ENCODE measurements at places on chromosomes 12 and 14.

GRCh38 chr14:65424531-65424930 is 12.0 kb downstream of the FUT8 start:
- DNase-seq, result no peak

GRCh38 chr14:42921901-42922300 is 1315.2 kb downstream of the LRFN5 start:
- DNase-seq, result no peak

- DNase-seq, result no peak
Measured at GRCh38 chr12:108298761-108299275, 40.3 kb downstream of the CMKLR1 start.

GRCh38 chr12:3579446-3580093 is 88.6 kb downstream of the PRMT8 start:
- no peak for DNase-seq

- no peak for DNase-seq
Measured at GRCh38 chr12:51448618-51449256, 24.1 kb downstream of the SLC4A8 start.

GRCh38 chr14:85273099-85273677 is 256.8 kb upstream of the FLRT2 start:
- DNase-seq, result no peak

- DNase-seq, result no peak
Measured at GRCh38 chr14:71203306-71203705, 296.0 kb downstream of the PCNX1 start.

DNA sequence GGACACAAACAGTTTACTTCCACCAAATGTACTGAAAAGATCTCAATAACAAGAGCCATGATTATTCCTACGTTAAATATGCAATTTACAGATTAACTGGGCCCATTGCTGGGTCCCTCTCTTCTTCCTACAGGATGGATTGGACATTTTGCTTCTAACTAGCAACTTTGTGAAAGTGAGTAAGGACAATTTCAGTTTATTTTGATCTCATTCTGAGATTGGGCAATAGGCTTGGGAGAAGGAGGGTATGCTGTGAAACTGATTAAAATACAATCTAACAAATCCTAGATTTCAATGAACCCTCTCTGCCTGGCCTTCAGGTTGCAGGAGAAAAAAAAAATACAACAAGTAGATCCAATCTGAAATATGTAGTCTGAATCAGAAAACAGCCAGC is 121.5 kb downstream of the PRKD1 start:
- no peak for DNase-seq

- no peak for DNase-seq
Measured at GRCh38 chr12:34363050-34363673, 340.9 kb downstream of the ALG10 start.

DNA sequence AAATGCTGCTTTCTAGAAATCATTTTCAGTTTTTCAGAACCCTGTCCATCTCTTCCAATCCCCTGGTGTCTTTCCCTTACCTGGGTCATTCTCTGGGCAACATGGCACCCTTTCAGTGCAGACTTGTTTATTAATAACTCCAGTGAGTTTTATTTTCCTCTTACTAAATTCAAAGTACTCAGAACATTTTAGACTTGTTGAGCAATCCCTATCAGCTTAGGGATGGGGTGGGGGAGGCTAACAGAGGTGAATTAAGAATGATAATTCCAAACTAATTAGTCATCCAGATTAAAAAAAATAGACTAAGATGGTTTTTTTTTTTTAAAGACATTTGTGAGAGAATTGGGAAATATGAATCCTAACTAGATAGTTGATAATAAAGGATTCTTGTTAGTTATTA is 10.7 kb downstream of the GPRC5A start:
- DNase-seq, result no peak

DNA sequence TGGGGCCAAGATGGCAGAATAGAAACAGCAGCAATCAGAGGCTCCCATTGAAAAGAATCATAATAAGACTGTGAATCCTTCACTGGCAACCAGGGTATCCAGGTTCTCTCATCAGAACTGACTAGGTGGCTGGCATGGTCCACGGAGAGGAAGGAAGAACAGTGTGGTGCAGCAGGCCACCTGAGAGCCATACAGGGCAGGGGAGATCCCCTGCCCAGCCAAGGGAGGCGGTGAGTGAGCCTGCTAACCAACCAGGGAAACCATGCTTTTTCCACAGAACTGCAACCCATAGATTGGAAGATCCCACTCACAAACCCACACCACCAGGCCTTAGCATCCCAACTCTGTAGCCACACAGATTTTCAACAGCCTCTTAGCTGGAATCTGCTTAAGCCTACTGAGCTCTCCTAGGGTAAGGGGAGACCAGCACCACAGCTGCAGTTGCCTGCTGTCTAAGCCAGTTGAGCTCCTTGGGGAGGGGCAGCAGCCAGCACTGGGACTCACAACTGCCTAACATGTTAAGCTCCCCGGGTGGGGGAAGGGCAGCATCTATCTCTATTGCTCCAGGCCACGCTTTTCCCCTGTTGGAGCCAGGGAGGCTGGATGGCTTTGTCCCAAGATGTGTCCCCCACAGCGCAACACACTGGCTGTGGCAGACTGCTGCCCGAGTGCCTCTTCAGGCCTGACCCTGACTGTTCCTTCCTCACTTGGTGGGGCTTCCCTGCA is 342.6 kb upstream of the CCDC196 start:
- no peak for DNase-seq

- DNase-seq, result no peak
Measured at GRCh38 chr12:31029916-31030562, 43.6 kb upstream of the DDX11 start.

- DNase-seq, result no peak
Measured at GRCh38 chr12:14986449-14986848, 13.6 kb downstream of the PDE6H start.

GRCh38 chr12:125467363-125467762 is 402.1 kb downstream of the AACS start:
- no peak for DNase-seq

DNA sequence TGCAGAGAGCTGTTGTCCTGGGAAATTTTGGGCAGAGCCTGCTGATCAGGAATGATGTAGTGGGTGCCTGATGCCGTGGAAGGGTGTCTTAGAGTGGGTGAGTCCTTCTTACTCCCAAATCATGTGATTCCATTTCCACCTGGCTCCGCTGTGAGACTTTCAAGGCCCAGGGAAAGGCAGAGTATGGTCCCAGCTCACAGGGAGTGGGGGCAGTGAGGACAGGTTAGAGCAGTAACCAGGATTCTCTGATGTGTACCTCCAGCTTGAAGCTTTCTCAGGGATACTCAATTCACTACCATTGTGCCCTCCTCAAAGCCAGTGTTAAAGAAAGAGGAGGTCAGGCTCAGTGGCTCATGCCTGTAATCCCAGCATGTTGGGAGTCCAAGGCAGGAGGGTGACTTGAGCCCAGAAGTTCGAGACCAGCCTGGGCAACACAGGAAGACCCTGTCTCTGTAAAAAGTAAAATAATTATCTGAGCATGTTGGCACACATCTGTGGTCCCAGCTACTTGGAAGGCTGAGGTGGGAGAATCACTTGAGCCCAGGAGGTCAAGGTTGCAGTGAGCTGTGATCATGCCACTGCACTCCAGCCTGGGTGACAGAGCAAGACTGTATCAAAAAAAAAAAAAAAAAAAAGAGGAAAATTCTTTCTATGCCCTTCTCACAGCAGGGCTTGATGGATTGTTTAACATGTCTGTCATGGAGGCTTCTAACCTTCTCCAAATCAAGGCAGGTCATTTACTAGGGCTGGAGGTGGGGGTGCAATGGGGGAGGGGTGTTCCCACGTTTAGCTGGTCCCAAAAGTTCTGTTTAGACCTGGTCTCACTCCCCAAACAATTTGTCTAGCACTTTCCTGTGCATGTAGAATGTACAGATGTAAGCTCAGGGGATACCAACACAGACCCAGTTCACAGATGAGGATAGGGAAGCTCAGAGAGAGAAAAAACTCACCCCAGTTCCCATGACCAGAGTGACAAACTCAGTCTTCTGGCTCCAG is 12.5 kb upstream of the IQSEC3 start:
- DNase-seq, result no peak

GRCh38 chr14:71536927-71537772 is 395.1 kb upstream of the RGS6 start:
- DNase-seq, result no peak

DNA sequence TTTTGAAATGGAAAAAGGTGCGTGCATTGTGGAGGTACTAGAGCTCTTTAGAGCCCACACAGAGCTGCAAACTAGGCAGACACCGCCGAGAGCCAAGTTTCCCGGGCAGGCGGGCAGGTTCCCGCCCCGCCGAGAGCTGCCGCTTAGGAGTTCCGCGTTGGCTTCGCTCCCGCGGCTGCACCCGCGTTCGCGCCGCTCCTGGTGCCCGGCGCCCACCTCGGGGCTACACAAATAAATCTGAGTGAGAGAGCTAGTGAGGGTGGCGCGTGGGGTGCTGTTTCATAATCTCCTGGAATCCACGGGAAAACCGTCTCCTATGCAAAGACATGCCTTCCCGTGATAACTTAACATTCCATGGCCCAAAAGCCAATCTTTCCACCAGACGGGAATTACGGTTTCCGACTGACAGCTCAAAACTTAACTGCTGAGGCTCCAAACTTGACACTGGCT is 645 bp downstream of the KITLG start:
- DNase-seq, result no peak

DNA sequence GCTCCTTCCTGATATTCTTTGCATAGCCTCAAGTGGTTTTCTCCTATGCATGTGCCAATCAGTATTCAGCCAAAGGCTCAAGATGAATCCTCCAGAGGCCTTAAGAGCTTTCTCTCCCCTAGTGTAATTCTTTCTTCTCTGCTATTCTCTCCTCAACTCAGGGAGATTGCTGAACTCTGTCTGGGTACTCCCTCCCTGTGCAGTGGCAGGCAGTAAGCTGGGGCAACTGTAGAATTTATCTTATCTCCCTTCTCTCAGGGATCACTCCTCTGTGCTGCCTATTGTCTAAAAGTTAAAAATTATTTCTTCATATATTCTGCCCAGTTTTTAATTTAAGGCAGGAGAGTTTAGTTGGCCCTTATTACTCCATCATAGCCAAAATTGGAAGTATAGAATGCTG is 28.5 kb upstream of the RTRAF start:
- DNase-seq, result no peak

DNA sequence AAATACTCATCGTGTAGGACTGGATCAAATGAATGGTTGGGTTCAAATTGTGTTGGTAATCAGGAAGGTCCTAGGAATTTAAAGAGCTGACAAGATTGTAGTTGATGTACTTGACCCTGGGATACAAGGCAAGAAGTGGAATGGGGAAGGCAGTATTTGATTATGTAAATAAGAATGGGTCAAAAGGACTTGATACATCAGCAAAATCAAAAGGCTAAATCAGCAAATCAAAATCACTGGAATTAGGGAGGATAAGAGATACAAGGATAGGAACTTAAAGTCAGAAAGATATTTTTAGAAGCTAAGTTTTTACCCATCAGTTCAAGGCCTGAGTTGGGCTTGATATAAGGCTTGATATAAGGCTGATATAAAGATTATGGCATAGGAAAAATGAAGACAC is 65.8 kb downstream of the VEZT start:
- no peak for DNase-seq

DNA sequence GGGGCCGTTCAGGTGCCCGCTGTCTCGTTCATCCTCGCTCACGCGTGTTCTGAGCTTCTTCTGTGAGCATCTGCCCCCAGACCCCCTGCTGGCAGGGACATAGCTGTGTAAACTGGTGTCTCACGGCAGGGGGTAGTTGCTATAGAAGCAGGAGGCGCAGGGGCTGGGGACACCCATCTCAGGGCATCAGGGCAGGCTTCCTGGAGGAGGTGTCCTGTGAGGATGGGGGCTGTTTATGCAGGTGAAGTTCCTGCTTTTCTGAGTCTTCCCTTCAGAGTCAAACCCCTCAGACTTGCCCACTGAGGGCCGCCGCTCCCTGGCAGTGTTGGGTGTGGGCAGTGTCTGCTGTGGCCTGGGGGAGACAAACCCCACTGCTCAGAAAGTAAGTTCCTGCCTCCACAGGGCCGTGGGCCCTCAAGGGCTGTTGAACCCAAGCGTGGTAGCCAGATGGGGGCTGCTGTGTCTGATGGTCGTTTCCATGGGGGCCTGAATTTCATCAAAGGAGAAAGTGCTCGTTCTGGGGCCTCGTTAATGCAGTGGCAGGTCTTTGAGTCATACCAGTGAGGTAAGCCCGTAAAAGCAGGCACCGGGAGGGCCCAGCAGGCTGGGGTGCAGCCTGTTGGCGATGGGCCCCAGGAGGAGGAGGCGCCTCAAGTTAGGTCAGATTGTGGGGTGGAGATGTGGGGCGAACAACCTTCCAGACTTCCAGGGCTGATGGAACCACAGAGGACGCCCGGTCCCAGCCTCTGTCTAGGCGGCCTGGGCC is 23.4 kb downstream of the KIF26A start:
- no peak for DNase-seq

DNA sequence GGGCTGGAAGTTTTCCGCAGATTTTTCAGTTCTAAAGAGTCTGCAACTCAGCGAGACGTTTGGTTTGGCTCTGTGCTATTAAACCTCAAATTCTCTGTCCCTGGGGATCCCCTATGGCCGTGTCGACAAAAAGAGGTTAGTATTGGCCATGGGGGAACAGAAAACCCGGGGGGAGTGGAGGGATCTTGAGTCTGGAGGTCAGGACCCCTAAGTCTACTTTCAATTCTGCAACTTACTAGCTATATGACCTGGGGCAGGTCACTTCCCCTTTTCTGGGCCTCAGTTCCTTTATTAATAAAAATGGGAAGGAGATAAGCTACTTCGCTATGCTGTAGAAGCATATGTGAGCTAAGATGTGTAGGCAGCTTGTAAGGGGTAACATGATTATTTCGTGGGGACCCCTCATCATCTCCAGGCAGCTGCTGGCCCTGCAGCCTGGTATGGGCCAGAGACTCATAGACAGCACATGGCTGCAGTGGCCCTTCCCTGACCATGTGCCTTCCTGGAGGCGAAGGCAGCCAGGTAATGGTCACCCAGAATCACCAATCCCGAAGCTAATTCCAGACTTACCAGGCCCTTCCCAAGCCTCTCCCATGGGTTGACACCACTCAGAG is 8.6 kb downstream of the ASB2 start:
- no peak for DNase-seq

DNA sequence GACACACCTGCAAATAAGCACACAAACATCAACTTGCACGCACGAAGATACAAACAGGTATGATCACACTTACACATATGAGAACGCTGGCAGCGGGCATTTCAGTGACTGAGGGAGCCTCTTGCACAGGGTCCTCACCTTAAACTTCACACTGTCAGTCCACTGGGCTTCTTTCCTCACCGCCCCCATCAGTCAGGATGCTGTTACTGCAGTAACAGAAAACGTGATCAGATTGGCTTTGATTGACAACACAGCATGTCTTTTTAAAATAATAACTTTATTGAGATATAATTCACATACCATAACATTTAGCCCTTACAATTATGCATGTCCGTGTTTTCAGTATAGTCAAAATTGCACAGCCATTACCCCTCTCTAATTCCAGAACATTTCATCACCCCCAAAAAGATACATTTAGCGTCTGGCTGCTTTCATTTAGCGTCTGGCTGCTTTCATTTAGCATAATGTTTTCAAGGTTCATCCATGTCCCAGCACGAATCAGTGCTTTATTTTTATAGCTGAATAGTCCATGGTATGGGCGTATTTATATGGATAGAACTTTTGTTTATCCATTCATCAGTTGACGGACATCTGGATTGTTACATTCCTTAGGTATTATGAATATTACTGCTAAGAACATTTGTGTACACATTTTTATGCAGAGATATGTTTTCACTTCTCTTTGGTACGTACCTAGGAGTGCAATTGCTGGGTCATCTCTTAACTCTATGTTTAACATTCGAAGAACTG is 8.4 kb downstream of the CCDC197 start:
- DNase-seq, result no peak
